ENCODE measurements at places on chromosomes 2 and 18.

DNA sequence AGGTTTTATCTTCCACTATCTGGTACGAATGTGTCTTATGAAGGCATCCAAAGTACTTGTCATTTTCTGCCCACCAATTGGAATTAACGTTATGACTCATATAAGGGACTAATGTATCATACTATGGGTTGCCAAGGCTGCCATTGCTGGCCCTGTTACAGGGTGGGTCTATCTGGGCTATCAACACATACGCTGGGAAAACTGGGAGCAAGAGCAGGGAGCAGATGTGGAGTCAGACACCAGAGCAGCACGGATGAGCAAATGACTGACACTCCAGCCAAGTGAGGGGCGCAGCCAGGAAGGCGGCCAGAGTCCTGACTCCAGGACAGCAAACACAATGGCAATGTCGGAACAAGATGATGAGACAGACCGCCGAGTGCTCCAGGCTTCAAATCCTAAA is 145.9 kb downstream of the COPS8 start:
- no peak for DNase-seq

DNA sequence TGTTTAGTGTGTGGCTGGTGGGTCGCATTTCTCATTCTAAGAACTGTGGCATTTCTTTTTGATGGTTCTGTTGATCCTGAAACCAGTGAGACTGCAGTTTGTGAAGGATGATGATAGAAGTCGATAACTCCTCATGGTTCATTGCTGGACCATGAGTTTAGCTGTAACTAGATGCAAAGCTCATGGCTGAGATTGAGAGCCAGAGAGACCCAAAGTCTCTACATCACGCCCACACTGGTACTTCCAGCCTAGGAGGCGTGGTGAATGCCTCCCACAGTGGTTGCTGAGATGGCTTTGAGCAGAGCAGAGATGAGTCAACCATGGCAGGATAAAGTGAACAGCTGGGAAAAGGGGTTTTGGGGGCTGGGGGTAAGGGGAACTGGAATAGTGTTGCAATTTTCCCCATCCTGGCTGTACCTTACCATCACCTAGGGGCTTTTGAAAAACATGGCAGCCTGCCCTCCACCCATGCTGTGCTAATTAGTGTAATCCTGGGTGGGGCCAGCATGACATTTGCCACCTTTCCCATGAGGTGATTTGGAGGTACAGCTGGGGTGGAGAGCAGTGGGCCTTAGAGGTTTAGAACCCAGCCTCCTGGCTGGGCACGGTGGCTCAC is 24.1 kb downstream of the INPP4A start:
- DNase-seq: peak; percentile 80

GRCh38 chr18:38362286-38362792 is 796.7 kb upstream of the CELF4 start:
- DNase-seq: no peak

DNA sequence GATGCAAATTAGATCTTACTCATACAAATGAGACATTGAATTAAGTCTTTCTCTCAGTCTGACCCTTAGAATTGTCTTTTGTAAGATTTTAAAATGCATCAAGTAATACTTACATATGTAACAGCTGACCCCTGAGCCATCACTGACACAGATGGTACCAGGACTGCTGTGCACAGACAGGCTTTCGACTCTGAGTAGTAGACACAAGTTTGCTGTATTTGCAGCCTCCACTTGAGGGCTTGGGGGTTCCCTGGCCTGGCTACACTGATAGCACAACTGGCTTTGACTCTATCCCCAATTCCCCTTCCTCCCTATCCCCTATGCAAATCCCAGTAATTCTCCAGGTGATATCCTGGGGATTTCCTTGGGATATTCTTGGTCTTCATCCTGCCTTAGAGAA is 200.7 kb downstream of the RPIA start:
- no peak for DNase-seq

DNA sequence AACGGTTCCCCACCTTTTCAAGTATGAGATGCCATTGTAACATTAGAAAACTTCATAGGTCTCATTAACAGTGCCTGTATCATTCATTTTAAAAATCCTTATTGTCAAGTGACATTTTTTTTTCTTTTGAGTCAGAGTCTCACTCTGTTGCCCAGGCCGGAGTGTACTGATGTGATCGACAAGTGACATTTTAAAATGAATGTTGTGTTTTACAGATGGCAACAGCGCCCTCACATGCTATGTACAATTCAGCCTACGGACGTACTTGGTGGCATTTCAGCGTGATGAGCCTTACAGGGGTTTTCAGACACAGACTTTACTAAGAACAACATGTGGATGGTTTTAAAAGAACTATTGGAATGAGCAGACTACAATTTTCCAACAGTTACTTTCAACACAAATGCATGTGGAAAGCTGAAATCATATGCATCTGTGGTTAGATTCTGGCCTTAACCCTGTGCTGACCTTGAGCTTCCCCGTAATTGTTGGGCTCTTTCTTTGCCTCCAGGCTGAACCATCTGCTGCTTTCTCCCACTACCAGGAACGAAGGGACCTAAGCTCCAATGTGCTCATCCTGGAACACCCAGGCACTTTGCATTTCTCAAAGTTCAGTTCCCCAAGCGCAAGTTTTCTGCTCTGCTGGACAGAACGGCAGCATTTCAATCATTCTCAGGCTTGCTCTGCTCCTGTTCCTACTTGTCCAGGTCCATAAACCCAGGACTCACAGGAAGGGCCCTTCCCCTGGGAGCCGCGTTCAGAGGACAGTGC is 119.9 kb upstream of the NDUFV2 start:
- peak; percentile 15 for DNase-seq

DNA sequence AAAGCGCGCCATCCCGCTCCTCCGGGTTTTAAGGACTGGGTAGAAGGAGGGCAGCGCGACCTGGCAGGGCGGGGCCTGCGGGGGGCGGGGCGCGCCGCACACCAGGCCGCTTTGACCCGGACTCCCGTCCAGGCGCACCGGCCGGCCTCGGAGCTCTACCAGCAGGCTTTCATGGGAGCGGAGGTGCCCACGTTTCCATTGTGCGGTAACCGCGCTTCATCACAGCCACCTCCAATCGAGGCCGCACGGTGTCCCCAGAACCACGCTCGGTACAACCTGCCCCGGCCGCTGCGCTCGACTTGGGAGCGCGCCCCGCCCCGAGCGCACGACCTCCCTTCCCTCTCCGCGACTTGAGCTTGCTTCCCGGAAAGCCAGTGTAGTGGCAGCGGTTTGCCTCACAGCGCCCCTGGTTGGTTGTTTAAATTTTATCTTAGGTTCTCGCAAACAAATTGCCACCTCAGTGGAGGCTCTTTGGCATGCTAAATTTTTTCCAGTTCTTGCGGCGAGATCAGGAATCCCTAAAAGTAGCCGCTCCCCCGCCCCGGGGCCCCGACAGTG is 280 bp upstream of the CYP1B1 start:
- DNase-seq: peak; percentile 92

DNA sequence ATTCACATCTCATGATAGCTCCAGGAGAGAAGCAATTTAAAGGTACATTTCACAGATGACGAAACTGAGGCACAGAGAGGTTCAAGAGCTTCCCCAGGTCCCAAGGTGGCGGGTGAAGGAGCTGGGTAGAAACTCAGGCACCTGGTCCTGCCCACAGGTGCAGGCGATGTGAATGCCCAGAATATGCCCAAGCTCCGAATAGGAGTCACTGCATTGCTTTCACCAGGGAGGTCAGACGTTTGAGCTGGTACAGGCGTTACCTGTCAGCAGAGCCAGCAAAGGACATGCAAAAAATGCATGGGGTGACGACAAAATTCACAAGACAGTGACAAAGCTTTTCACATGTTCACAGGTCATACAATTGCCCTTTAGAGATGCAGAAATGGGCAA is 247.9 kb downstream of the HDAC4 start:
- no peak for DNase-seq

- peak; percentile 36 for DNase-seq
Observed at GRCh38 chr18:79720359-79720733, 40.7 kb downstream of the CTDP1 start.

GRCh38 chr18:68666381-68666780 is 48.5 kb downstream of the TMX3 start:
- no peak for DNase-seq

- DNase-seq: no peak
Observed at GRCh38 chr2:85613717-85614515, 2.0 kb upstream of the C2orf68 start.

- DNase-seq: peak; percentile 67
Observed at GRCh38 chr18:34543945-34544344, 166.2 kb upstream of the DTNA start.

DNA sequence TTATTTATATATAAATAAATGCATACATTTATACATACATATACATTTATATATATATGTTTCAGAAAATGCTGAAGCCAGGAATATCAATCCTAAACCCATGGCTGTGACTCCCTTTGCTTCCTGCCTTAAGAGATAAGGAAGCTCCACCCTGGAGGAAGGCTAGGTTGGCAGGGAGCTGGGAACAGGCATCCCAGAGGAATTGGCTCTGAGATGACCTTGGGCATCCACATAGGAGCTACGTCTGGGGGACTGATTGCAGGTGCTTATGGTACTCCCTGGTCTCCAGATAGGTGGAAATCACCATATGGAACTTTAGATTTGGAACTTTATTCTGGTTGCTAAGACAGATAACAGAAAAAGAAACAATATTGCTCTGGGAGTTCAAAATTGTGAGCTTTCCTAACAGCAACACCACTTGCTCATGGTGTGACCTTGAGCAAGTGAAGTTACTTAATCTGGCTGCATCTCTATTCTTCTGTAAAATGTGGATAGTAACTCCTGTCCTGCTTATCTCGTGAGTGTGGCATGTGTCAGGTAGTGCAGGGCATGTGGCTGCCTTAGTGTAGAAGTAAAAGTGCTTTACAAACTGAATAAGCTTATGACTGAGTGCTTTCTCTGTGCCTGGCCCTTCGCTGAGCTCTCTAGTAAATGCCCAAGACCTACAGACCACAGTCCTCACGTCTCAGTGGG is 341.0 kb downstream of the MEIS1 start:
- no peak for DNase-seq

DNA sequence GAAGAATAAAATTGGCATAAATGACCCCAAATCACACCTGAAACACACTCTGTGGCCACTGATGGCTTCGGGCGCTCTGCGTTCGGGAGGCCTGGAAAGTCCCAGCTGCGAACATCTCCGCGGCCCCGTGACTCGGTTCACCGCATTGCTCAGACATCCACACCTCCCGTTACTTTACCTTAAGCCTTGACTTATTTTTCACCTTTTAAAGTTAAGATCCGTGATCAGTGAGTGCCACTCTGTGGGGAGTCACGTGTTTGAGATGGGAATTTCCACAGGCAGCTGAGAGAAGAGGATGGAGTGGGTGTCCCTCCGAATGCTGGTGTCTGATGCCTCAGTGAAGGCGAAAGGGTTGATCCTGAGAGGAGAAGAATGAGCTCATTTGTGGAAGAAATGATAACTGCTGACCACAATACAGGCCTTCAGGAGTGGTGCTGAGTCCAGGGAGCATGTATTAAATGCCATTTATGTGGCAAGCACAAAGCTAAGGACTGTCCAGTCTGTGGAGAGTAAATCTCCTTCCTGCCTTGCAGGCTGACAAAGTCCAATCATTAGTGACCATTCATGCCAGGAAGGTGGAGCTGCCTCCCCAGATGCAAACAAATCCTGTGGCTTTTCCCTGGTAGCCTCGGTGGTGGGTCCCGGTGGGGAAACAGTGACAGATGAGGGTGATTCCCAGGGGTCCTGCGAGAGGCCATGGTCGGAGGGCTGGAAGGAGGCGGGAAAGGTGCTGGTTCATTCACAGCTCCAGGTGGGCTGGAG is 168.8 kb downstream of the RTP5 start:
- DNase-seq: peak; percentile 25

GRCh38 chr2:154638783-154639182 is 59.7 kb upstream of the KCNJ3 start:
- no peak for DNase-seq

DNA sequence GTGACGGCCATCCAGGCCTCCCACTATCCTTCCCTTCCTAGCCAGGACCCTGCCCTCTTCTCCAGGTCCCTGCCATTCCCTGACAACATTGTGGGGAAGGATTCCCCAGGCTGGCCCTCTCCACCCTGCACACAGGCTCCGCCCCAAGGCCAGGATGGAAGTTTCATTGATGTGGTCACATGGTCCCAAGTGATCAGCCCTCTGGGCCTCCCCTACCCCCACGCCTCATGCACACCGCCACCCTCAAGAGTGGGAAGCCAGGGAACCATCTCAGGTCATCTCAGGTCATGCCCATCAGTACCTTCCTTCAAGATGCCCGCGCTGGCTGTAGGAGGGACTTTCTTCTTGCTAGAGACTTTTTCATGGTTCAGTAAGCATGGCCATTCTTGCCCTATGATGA is 514.8 kb upstream of the RAB6C start:
- no peak for DNase-seq
